ENCODE measurements at places on chromosomes 12 and 14.

DNA sequence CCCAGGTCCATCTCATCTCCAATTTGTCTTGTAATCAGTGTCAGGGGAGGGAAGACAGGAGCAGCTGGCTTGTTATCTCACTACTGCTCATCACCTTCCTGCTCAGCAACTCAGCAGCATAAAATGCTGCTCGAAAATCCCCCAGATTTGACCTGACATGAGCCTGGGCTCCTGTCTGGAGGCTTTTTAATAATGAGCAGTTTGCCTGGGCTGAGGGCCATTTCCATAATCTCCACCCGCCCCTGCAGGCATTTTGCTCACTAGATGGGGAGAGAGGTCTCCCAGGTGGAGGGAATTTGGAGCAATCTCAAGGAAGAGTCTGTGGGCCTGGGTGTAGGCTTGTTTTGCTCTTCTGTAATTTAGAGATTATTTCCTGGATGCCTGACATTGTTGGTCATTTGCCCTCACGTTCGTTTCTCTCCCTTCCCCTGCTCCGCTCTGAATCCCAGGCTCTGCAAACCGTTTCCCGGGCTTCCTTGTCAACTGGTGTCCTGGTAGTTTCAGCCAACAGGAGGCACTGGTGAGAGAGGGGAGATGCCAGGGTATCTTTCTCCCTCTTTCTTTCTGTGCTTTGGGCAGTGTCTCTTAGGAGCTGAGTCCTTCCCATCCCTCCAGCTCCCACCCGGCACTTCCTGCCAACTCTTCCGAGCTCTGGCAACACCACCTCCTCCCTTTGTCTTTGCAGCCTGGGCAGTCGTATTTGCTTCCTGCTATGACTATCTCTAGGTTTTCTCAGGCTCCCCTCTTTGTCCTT lies 299.2 kb downstream of the GLT1D1 start:
- DNase-seq, result peak; percentile 65

- DNase-seq, result peak; percentile 80
Measured at GRCh38 chr12:49200919-49201594, 12.2 kb upstream of the TUBA1A start.

DNA sequence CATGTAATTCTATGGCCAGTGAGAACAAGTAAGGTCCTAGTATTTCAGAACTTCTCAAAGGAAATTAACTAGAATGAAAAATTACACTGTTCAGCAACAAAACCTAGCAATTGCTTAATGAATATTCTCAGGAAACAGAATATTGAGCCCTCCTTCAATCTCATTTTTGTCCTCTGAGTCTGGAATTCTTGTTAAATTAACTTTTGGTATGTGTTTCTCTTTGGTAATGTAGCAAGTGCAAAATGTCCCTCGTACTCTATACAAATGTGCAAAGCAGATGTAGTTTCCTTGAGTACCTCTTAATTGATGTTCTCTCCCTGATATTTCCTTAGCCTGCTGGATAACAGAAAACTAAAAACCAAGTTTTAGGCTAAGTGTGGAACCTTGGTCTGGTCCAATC lies 190.8 kb upstream of the CNOT2 start:
- DNase-seq, result no peak

DNA sequence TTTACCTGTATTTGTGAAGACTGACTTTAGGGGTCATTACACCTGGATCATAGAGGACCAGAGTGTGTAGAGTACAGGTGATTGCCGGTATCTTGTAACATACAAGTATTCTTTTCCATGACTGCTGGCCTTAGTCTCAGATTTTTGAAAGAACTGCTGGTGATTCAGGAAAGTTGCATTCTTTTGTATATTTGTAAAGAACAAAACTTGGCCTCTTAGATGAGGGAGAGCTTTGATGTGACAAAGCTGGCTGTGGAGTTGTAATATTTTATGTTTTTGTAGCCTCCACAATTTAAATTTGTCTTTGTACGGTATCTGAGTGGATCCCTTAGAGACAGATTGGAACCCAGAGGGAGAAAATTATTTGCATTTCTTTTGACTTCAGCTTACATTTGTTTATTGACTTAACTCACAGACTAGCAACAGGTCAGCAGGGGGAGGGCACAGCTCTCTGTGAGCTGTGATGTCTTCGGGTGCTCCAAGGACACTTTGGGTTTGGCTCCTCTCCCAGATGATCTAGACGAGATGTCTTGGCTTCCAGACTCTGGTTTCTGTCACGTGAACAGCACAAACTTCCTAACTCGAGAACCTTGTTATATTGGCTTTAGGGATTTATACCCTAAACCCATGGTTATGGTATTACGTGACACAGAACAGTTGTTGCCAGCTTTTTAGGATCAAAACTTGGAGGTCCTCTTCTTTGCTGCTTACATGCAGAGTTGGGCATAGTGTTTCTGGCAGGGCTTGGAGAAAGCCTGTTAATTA lies 65.9 kb downstream of the DAAM1 start:
- DNase-seq, result peak; percentile 42

DNA sequence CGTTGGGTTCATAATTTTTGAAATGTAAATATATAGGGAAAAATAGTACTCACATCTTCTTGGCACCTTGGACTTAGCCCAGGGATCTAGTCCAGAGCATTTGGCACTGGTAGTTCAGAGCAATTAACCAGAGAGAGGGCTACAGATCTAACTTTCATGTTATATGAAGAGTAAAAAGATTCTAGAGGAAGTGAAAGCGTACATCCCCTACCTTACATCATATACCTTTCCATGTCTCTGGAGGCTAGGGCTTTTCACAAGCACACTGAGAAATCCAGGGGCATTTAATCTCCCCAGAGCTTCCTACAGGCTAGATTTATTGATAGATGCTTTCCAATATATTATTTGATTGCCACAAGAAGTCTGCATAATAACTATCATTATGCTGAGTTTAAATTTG lies 687.5 kb upstream of the FBXO33 start:
- no peak for DNase-seq
